ENCODE measurements at places on chromosomes 3 and 15.
A peak's percentile ranks its signal among the peaks of the same experiment; 100 is the strongest.

DNA sequence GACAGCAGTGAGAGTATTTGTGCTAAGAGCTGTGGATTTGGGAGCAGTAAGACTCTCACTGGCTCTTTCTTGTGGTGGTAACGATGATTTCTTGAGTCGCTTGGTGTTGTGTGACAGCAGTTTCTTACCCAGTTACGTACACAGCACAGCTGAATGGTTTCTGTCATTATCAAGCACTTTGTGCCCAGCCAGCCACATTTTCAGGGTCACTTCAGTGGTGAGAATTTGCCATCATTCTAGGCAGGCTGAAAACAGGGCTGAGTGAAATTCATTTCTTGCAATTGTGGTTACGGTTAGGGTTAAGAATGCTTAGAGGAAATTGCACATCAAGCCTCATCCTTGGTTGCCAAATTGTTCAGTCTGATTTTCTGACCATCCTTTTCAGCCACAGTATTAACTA, 130.1 kb downstream of the RYR3 start:
- peak; percentile 10 for DNase-seq

DNA sequence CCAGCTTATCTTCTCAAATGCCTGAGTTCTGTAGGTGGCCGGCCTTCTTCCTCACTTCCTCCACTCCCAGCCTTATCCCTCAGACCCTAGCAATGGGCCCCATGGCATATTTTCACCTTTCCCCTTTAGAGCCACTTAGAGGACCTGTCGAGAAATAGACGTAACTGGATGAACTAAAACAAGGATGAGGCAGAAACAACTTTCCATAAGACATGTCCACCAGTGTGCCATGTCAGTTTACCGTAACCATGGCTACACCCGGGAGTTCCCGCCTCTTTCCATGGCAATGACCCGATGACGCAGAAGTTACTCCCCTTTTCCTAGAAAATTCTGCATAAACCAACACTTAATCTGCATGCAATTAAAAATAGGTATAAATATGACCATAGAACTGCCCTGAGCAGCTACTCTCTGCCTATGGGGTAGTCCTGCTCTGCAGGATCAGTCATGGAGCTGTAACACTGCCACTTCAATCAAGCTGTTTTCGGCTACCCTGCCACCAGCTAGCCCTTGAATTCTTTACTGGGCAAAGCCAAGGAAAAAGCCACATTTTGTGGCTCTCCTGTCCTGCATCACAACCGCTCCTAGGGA, 55.1 kb upstream of the ZBTB38 start:
- DNase-seq, result peak; percentile 53

DNA sequence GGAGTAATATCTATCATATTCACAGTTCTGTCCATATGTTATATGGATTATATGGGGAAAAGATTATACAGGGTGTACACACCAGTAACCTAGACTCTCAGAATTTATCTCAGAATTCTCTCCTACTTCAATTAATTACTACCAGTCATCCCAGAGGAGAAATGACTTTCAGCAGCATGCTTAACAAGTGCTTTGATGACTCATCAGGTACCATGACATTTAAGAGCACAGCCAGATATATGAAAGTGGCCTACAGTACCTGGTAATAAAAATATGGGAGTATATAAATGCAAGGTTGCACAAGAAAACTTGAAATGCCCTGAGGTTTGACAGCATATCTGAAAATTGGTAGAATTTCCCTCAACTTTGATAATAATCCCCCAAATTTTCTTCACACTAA, 1273.0 kb downstream of the OTOL1 start:
- no peak for DNase-seq

- DNase-seq, result peak; percentile 48
Observed at GRCh38 chr3:133896002-133896761, 500 bp upstream of the RAB6B start.

All from hematopoietic multipotent progenitor cell treated with erythropoietin and hydrocortisone succinate and interleukin-3 and kit ligand, for 15 days (in vitro differentiated cells).